ENCODE measurements at places on chromosomes 16 and 17. TPM values are rescaled to one million over a fixed set of nuclear protein-coding genes. Genes with fewer than 3 reads are reported as not detected.

GRCh38 chr17:81301195-81302144, 6.4 kb upstream of the SLC38A10 start:
- DNase-seq = no peak

DNA sequence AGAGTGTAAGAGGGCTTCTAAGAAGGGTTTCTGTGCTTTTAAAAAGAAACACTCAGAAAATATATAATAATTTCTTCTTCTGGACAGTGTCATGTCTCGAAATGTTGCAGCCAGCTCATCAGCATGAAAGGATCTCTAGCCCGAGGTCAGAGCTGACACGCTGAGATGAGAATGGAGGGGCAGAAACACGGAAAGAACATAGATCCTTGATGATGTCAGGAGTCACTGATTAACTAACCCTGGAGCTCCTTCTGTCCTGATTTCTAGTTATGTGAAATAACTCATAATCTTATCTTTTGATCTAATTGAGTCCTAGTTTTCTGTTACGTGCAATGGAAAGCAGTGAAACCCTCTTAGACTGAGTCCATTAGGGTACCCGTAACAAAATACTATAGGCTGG, 10.3 kb upstream of the TOX3 start:
- no peak for DNase-seq

DNA sequence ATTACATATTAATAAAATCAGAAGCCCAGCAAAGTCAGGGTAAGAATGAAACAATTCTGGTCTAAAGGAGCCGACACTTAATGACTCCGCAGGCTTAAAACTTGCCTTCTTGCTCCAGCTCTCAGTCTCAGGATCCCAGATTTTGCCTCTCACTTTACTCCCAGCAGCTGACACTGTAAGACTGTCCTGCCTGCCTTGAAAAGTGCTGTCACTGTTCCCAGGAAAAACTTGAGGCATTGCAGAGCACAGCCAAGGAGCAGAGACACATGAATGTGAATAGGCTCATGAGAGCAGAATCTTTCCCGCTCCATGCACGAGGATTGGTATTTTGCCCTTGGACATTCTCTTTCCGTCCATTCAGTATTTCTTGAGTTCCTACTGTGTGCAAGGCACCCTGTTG, 457.6 kb upstream of the ZFHX3 start:
- no peak for DNase-seq

DNA sequence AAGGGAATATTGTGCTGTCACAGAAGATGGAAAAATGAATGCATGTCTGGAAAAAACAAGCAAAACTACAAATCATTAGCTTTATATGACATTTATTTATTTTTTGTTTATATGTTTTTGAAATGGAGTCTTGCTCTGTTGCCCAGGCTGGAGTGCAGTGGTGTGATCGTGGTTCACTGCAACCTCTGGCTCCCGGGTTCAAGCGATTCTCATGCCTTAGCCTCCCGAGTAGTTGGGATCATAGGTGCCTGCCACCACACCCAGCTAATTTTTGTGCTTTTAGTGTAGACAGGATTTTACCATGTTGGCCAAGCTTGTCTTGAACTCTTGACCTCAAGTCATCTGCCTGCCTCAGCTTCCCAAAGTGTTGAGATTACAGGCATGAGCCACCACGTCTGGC, 8.5 kb downstream of the NDE1 start:
- DNase-seq = no peak

GRCh38 chr17:44959821-44960531, 8.1 kb downstream of the C1QL1 start:
- no peak for DNase-seq

DNA sequence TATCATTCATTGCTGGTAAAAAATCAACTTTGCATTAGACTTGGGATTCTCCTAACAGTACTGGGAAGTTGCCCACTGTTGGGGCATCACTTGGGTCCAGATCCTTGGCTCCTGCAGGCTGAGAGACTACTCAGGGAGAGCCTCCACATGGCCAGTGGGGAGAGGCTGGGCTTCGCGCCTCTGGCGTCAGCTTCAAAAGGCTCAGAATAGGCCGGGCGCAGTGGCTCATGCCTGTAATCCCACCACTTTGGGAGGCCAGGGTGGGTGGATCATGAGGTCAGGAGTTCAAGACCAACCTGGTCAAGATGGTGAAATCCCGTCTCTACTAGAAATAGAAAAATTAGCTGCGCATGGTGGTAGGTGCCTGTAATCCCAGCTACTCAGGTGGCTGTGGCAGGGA, 3.4 kb upstream of the CSHL1 start:
- DNase-seq = no peak

DNA sequence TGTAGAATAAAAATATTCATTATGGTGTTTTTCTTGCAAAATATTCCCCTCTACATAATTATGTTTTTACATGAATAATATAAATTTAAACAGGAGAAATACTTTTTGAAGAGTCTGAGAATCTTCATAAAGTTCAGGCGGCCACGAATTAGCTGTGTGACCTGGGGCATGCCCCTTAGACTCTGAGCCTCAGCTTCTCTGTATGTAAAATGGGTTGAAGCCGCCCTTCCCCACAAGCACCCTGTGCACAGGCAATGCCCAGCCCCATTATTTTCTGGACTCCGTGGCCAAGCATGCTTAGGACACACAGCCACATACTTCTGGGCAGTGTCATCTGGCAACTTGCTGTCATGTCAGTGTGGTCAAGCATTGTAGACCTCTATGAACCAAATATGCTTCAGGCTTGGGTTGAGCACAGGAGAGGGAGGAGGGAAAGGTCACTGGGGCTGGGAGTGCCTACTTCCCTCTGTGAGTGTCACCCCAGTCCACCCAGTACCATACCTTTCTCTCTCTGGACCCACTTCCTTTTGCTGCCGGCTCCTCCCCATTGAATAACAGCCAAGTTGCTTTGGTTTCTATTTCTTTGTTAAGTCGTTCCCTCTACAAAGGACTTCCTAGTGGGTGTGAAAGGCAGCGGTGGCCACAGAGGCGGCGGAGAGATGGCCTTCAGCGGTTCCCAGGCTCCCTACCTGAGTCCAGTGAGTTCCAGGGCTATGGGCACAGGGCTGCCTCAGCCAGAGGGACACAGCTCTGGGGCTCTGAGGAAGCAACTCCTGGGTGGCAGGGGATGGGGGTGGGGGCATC, at the start of gene LGALS9:
Gene LGALS9, plus strand, starts transcription at position 582 of the 804 bp plus-strand sequence. Its CDS starts 78 bp downstream, at position 660.
- peak; percentile 31 for DNase-seq

DNA sequence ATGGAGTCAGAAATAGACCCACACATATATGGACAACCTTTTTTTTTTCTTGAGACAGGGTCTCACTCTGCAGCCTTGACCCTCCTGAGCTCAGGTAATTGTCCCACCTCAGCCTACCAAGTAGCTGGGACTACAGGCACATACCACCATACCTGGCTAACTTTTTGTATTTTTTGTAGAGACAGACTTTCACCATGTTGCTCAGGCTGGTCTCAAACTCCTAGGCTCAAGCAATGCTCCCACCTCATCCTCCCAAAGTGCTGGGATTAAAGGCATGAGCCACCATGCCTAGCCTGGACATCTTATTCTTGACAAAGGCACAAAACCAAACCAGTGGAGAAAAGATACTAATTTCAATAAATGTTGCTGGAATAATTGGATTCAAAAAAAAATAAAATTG, 14.7 kb upstream of the NACA2 start:
- DNase-seq = no peak

DNA sequence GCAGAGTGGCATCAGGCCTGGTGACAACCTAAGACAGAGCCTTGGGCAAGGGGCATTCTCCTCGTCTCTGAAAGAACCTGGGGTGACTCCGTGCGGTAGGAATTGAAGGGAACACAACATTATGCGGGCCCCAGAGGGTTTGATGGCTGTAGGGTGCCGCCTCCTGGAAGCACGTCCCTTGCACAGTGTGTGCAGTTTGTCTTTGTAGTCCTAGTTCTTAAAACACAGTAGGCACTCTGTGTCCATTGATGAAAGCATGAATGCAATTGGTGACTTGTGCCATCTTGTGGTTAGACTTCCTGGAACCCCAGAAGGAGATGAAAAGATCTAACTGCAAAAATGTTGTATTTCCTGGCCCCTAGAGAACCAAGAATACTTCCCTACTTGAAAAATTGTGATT, 279.8 kb downstream of the UTP18 start:
- DNase-seq = no peak

GRCh38 chr16:77912617-77913016, 109.7 kb upstream of the CLEC3A start:
- DNase-seq = no peak

DNA sequence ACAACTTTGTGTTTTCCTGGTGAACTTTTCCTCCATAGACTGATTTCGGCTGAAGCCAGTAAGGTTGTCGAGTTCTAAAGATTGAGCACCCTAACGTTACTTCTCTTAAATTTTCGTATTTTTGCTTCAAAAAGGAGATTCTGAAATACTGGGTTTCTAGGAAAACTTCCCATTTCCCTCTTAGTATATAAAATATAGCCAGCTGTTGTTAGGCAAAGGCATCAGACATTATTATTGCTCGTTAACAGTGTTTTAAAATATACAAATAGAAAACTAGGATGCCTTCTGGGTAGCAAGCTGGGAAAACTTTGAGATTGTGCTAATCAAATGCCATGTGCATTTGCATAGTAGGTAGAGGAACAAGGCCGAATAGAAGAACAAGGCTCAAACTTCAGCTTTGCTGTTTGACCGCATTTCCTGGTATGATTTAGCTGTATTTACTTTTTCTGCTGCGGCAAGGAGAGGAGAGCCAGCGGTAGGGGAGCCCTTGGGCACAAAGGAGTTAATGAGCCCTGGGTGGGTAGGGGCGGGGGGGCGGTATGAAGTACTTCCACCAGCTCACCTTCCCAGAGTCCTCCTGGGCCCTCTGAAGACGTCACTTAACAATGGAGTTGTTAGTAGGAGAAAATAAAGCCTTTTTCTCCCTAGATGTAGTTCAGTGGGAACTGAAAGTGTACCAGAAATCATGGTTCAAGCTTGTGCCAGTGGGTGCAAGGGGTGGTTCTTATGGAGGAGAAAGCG, 151.9 kb downstream of the MSI2 start:
- DNase-seq = no peak

DNA sequence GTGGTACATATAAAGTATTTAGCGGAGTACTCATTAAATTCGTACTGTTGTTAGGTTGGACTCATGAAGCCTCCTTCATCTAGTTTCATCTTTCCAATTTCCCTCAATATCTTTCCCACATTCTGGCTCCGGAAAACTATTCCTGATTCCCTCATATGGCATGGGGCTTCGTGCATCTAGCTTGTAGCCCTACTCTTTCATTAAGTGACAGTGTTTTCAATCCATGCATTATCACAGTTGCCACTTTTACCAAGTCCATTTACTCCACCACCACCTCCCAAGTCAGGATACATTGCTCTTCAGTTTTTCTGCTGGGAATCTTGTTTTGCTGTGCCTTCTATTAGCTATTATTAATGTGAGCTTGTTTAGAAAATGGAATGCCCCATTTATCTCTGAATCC, 1032.1 kb upstream of the RBFOX1 start:
- DNase-seq = no peak

DNA sequence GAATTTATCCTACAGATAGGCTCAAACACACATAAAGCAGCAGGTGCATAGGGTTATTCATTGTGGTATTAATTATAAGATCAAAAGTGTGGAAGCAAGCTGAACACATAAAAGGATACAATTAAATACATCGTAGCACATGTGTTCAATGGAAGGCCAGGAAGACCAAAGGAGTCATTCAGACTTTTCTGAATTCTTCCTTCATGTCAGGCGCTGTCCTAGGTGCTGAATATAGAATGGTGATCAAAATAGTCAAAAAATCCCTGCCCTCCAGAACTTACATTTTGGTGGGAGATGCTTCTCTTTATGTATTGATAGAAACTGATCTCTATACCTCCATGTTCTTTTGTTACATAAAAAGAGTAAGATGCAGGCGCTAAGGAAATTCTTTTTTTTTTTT, 439.0 kb upstream of the ASIC2 start:
- DNase-seq = peak; percentile 1

- DNase-seq = no peak
Measured at GRCh38 chr16:19240494-19240893, 45.0 kb upstream of the CLEC19A start.

DNA sequence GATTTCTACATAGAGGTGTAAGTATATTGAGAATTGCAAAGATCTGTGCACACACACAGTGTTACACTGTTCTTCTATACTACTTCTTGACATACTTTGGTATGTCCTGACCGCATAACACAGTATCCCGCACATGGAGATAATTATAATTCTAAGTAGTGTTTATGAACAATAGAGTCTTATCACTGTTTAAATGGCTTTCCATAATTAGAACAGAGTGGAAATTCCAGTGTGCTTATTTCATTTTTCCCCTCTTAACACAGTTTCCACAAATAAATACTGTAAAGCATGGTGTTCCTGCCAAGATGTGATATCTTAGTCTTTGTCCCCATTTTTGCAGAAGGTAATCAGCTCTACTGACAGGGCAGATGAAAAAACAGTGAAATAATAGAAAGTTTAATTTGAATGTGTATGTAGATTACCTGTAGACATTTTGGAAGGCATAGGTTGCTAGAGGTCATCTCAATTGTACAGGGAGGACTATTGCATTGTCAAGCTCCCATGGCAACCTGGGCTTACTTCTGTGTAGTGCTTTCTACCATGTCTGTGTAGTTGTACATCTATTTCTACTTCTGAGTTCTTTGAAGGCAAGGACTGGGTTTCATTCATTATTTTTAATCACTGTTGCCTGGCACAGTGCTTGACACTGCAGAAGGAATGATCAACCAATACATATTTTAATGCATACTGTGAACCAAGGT, 10.1 kb upstream of the KRT28 start:
- peak; percentile 74 for DNase-seq

DNA sequence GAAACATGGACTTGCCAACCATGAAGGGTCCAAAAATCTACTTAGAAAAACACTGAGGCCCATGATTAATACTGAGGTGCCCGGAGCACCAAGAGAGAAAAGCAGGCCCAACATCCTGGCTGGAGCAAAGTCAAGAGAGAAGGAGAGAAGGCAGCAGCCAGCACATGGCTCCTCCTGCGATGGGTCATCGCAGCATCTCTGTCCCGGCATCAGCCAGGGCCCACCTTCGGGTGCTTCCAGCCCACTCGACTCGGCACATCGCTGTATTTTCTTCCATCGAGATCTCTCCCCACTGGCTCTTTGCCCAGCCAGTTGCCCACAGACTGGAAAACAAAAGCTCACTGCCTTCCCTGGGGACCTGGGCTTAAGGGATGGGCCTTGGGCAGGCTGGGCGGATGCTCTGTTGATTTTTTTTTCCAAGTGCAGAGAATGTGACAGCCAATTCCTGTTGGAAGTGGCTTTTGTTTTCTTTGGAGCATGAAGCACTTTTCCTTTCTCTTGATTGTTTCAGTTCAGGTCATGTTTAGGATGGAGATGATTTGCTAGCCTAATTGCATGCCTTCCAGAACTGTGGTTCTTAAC, 58.1 kb downstream of the CYB5B start:
- DNase-seq = peak; percentile 97

SPPL2C gene
- not detected for total RNA-seq

ITGAL gene
- not detected for total RNA-seq

TBC1D26 gene
- not detected for total RNA-seq

ATP2C2 gene
- total RNA-seq = not detected

CEP20 gene
- 28.0 TPM for total RNA-seq

PIK3R5 gene
- not detected for total RNA-seq

SNX20 gene
- not detected for total RNA-seq

SGSM2 gene
- total RNA-seq = 64.3 TPM

CIBAR2 gene
- total RNA-seq = not detected

CDH3 gene
- total RNA-seq = not detected

CCL4L2 gene
- not detected for total RNA-seq

CIITA gene
- total RNA-seq = 0.14 TPM

CA7 gene
- total RNA-seq = not detected

KRT222 gene
- not detected for total RNA-seq

TEX19 gene
- total RNA-seq = not detected

HAS3 gene
- total RNA-seq = 1.8 TPM

Data from endothelial cell of umbilical vein (primary cell).